ENCODE measurements at places on chromosomes 5 and 9. TPM values are rescaled to one million over a fixed set of nuclear protein-coding genes. Genes with fewer than 3 reads are reported as not detected.

DAB2IP gene
- total RNA-seq: 13.6 TPM

AIF1L gene
- 1.7 TPM for total RNA-seq

IRX2 gene
- total RNA-seq: 1.5 TPM

EGFLAM gene
- 0.17 TPM for total RNA-seq

OR1J2 gene
- total RNA-seq: not detected

ZNF658 gene
- 2.2 TPM for total RNA-seq

SPINK1 gene
- total RNA-seq: 0.95 TPM

CFAP90 gene
- 0.53 TPM for total RNA-seq

SPINK13 gene
- not detected for total RNA-seq

RNF180 gene
- 0.32 TPM for total RNA-seq

PAEP gene
- 0.41 TPM for total RNA-seq

CCNJL gene
- total RNA-seq: 12.3 TPM

SLC1A3 gene
- total RNA-seq: not detected

GADD45G gene
- total RNA-seq: 0.42 TPM

SLC6A19 gene
- 0.08 TPM for total RNA-seq

CCL19 gene
- not detected for total RNA-seq

PCDHGA8 gene
- 0.07 TPM for total RNA-seq

REEP2 gene
- total RNA-seq: 6.1 TPM

GDNF gene
- not detected for total RNA-seq

ORM2 gene
- total RNA-seq: not detected

GPX8 gene
- total RNA-seq: 35.2 TPM

LMBRD2 gene
- total RNA-seq: 1.2 TPM

CNTFR gene
- 0.24 TPM for total RNA-seq

BSPRY gene
- total RNA-seq: not detected

SV2C gene
- not detected for total RNA-seq

AJM1 gene
- total RNA-seq: 4.7 TPM

FOXD4 gene
- total RNA-seq: 0.44 TPM

WDR38 gene
- total RNA-seq: not detected

TOPORS gene
- 12.5 TPM for total RNA-seq

MYOZ3 gene
- 0.22 TPM for total RNA-seq

RNF183 gene
- total RNA-seq: not detected

IL5 gene
- total RNA-seq: not detected

ARSI gene
- 28.6 TPM for total RNA-seq

ADGRV1 gene
- total RNA-seq: 0.83 TPM

F12 gene
- 22.9 TPM for total RNA-seq

ADAMTSL1 gene
- total RNA-seq: 0.07 TPM

SPTLC1 gene
- 76.3 TPM for total RNA-seq

SEMA5A gene
- total RNA-seq: not detected

TMC1 gene
- 0.13 TPM for total RNA-seq

IL33 gene
- not detected for total RNA-seq

FAM153A gene
- not detected for total RNA-seq

NUP155 gene
- 20.5 TPM for total RNA-seq

HINT1 gene
- total RNA-seq: 518 TPM

FOXD4L3 gene
- not detected for total RNA-seq

CNTLN gene
- total RNA-seq: 5.7 TPM

PCDHB11 gene
- total RNA-seq: 0.11 TPM

IL4 gene
- total RNA-seq: not detected

FBXO10 gene
- total RNA-seq: 7.3 TPM

WDR36 gene
- 11.3 TPM for total RNA-seq

HARS2 gene
- 42.4 TPM for total RNA-seq

RGS7BP gene
- total RNA-seq: not detected

PLAC8L1 gene
- total RNA-seq: 0.26 TPM

SPATA31C1 gene
- not detected for total RNA-seq

MCTP1 gene
- 8.3 TPM for total RNA-seq

SHC3 gene
- 0.32 TPM for total RNA-seq

TEX48 gene
- total RNA-seq: not detected

N4BP3 gene
- total RNA-seq: 0.67 TPM

EPB41L4B gene
- 21.3 TPM for total RNA-seq

PCDHGB2 gene
- total RNA-seq: 0.13 TPM

SLC34A3 gene
- total RNA-seq: 0.11 TPM
